ENCODE measurements at places on chromosomes 4 and X.
A peak's percentile ranks its signal among the peaks of the same experiment; 100 is the strongest.

DNA sequence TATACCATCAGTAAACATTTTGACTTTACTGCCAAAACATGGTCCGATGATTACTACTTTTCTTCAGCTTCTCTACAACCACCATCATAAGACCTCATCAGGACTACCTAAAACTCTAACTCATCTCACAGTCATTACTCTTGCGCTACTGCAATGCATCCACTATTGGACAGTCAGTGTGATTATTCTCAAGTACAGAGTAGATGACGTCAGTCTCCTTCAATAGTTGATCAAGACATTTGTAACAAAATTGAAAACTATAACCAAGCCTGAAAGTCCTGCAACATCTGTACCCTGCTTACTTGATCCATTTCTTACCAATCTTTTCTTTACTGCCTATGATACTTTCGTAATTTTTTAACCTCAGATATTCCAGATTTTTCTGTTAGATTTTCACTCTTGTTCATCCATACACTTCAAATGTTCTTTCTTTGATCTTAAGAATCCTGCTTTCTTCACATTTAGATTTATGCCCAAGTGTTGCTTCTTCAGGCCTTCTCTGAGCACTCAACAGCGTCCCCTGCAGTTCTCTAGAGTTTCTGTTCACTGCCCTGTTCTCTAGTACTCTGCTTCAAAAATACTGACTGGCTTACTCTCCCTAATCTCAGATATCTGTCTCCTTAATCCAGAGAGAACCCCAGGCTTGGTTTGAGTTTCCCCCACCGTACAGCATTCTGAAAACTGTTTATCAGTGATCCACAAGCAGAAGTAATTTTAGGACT, 1517.6 kb downstream of the STIM2 start:
- no peak for DNase-seq

DNA sequence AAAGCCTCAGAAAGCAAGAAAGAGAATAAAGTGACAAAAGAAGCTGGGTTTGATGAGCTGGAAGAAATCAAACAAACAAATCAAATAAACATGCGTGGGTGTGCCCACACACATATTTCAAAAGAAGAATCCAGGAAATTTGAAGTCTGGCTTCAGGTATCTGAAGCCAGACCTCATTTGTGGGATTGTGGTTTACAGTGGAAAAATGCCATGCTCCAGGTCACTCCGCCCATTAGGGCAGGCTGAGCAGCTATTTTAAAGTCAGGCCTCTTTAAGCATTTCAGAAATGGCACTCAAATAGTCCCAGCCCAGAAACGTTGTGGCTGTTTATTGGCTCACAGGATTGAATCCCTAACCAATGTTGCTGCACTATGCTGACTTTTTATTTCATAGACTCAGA, 226.1 kb upstream of the F9 start:
- no peak for DNase-seq

DNA sequence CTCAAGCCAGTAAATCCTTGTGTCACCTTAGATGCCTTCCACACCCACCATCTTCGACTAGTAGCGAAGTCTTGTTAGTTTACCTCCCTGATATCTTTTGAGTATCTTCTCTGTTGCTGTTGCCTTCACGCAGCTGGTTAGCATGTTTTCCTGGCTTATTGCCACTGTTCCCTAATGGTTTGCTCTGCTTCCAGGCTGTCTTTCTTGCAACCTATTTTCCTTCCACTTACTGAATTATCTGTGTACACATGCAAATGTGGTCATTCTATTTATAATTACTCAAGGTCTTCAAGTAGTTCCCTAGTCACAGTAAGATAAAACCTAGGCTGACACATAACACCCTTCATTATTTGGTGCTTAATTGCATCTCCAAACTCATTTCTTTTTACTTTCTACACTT, 89.5 kb downstream of the UGT8 start:
- DNase-seq: no peak

GRCh38 chr4:17058916-17059741, 160.7 kb upstream of the LDB2 start:
- no peak for DNase-seq

DNA sequence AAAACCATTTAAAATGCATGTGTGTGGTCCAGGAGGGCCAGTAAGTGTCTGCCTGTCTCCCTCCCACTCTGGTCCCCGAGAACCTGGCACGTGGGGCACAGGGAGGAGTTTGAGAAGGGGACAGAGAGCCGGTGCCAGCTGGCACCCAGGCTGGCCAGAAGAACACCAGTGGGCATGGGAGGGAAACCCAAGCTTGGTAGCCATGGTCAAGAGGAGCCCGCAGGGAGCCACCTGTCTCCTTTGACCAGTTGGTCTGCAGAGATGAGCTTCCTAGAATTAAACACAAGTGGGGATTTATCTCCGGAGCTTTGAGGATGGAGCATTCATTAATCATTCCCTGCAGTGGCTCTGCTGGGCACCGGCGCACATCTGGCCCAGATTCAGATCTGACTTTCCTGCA, 41.6 kb downstream of the HMX1 start:
- DNase-seq: no peak

- DNase-seq: no peak
Measured at GRCh38 chr4:172751550-172751949, 417.1 kb upstream of the GALNT7 start.

DNA sequence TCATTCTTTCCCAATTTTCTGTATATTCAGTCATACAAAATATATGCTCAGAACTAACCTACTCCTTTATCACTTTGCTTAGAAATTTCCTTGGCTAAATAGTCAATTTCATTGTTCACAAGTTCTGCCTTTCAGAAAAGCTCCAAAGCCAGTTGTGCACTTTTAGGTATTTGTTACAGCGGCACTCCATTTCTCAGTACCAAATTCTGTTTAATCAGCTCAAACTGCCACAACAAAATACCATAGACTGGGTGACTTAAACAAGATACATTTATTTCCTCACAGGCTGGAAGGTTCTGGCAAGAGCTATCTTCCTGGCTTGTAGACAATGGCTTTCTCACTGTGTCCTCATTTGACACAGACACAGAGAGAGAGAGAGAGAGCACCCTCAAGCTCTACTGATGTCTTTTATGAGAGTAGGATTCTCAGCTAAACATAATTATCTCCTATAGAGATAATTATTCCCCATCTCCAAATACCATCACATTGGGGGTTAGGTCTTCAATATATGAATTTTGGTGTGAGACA, 188.8 kb upstream of the FSTL5 start:
- no peak for DNase-seq

GRCh38 chrX:112851161-112851779, 10.6 kb upstream of the AMOT start:
- no peak for DNase-seq

GRCh38 chr4:17494258-17495190, 17.4 kb downstream of the QDPR start:
- peak; percentile 11 for DNase-seq

DNA sequence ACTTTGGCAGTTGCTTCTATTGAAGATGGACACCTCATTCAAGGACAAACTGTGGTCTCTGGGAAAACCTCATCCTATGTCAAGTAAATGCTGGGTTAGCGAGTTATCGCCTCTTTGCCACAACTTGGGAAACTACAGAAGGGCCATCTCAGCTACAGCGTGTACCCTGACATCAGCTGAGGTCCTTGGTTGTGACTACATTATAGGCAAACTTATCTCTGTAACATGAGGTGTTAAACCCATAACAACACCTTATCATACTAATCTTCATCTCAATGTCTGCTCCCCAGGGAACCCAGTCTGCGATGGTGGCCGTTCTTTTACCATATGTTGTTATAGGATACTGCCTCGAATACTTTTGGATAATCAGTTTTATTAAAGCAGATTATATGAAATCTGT, 1862.7 kb downstream of the STIM2 start:
- no peak for DNase-seq

GRCh38 chrX:101163166-101163565, 56.4 kb upstream of the DRP2 start:
- no peak for DNase-seq

GRCh38 chr4:122749704-122750454, 17.4 kb downstream of the BBS12 start:
- no peak for DNase-seq

GRCh38 chr4:110231869-110232268, 33.5 kb upstream of the ELOVL6 start:
- no peak for DNase-seq

- DNase-seq: no peak
Measured at GRCh38 chr4:104641418-104641817, 146.7 kb upstream of the CXXC4 start.

DNA sequence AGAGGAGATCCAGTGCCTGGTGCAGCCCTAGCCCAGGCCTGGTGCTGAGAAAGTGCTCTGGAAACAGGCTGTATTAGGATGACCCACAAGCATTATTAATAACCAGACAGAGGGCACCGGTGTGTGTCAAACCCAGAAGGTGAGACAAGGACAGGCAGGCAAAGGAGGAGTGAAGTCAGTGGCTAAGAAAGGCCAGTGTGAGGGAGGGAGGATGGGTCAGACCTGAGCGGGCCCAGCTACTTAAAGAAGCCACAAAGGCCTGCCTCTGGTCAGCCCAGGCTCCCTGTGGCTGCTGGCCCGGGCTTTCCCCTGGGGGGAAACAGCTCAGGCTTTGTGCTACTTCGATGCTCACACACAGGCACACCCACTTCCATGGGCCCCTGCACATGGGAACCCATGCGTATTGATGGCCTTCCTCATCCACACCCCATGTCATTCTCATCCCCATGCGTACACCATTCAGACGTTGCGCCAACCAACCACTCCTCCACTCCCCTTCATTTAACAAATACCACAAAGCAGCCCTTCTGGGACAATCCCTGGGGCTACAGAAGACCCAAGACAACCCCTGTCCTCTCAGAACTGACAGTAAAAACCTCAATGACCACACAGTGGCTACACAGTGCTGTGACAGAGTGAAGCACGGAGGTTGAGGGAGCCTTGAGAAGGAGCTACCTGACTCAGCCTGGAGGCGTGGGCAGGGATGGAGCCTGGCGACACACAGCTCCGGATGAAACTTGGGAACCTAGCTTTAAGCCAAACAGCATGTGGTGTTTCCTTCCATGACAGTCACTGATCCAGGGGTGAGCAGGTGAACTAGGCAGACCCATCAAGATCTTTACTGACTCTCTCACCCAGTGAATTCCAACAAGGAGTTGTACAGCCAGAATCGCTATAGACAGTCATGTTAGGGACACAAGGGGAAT, 24.9 kb upstream of the MTM1 start:
- no peak for DNase-seq

GRCh38 chr4:113278324-113278934, 229.0 kb downstream of the ANK2 start:
- peak; percentile 76 for DNase-seq

- DNase-seq: no peak
Measured at GRCh38 chr4:87270144-87270543, 49.7 kb upstream of the KLHL8 start.

DNA sequence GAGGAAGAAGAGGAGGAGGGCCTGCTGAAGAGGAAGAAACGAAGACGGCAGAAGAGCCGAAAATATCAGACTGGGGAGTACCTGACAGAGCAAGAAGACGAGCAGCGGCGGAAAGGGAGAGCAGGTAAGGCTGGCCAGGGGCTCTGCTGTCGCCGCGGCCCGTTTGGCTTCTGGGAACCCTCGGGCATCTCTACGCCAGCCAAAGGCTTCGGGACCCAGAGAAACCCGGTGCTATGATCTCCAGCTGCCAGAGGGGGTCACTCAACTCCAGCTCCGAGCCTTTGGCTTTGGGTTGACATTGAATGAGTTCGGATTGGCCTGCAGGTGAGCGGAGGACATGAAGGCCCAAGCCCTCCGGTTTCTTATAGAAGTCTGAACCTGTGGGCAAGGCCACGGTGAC, 42.8 kb downstream of the BCORL1 start:
- no peak for DNase-seq

GRCh38 chr4:1628892-1629698, 55.0 kb downstream of the FAM53A start:
- DNase-seq: peak; percentile 81

- no peak for DNase-seq
Measured at GRCh38 chr4:17317526-17317925, 194.4 kb downstream of the QDPR start.

GRCh38 chrX:29187264-29187663, 600.0 kb downstream of the IL1RAPL1 start:
- no peak for DNase-seq

GRCh38 chrX:73863268-73863667, 300.3 kb downstream of the CHIC1 start:
- DNase-seq: no peak

Measured in stimulated activated naive CD8-positive, alpha-beta T cell treated with anti-CD3 and anti-CD28 coated beads, Interleukin-15, Interleukin-2, amounts not matched to agents 100 U/mL and 50 U/mL, for 24 hours (primary cell).